Endothelial cell of umbilical vein (primary cell): ENCODE measurements at places on chromosomes 7 and 10. TPM values are rescaled to one million over a fixed set of nuclear protein-coding genes. Genes with fewer than 3 reads are reported as not detected.

The ABCB4 gene
- polyA plus RNA-seq: 0.11 TPM in 1 of 2 replicates, not detected in the other

DNA sequence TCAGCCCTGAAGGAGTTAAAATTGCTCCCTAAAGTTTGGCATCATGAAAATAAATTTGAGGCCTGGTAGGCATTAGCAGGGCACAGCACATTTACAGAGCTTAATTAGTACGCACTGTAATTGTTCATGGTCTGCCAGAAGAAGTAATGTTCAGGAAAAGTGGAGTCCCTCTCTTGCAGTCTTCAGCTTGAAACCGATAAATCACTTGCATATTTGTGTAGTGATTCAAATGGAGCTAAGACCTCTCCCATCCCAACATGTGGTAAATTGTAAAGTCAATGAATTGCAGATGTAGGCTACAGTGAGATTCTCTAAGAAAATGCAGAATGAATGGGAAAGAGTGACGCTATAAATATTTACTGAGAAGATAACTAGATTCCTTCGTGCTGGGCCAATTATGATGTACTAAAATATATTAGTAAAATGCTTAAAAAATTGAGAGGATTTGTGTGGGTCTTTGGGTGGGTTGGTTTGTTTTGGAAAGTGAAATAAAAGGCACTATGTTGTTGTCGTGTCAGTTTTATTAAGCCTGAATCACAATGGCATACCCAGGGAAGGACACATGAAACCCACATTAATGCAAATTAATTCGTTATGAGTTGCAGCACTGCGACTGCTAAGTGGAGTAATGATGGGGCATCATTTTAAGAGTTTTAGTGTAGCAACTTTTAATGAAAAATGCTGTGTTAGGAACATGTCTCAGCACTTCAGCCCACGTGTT is 8.4 kb downstream of the TCF7L2 start:
- no peak overlapping the region for H3K4me3 ChIP-seq
- H3K4me1 ChIP-seq: peaks cover 49% of the 10 kb centered on the region
- no peak for DNase-seq
- no peaks in the 10 kb centered on the region for H3K27me3 ChIP-seq
- H3K27ac ChIP-seq: no peak overlapping the region

DNA sequence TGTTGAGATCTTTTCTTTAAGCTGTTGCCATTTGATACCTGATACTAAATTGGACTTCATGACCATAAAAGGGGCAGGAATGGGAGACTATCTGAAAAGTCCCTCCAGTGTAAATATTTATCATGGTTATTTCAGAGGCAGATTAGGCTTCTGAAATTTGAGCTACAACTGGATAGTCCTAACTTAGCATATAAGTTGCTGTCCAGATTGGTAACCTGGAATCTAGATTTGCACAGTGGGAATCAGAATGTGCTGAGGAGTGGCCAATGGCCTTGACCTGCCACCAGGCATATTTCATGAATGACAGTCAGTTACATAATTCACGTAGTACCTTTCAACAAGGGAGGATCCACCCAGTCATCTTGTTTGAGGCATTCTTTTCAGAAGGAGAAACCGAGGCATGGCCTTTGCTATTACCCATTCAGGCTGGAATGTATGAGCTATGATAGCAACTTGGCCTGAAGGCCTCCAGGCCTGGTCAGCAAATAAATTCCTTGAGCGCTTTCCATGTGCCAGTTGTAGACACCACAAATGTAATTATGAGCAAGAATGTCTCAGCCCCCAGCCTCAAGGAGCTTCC is 80.0 kb downstream of the EEPD1 start:
- no peaks in the 10 kb centered on the region for H3K36me3 ChIP-seq
- H3K4me3 ChIP-seq: no peak overlapping the region
- H3K4me1 ChIP-seq: no peaks in the 10 kb centered on the region
- H3K27ac ChIP-seq: no peak overlapping the region
- no peak for DNase-seq
- H3K27me3 ChIP-seq: no peaks in the 10 kb centered on the region

DNA sequence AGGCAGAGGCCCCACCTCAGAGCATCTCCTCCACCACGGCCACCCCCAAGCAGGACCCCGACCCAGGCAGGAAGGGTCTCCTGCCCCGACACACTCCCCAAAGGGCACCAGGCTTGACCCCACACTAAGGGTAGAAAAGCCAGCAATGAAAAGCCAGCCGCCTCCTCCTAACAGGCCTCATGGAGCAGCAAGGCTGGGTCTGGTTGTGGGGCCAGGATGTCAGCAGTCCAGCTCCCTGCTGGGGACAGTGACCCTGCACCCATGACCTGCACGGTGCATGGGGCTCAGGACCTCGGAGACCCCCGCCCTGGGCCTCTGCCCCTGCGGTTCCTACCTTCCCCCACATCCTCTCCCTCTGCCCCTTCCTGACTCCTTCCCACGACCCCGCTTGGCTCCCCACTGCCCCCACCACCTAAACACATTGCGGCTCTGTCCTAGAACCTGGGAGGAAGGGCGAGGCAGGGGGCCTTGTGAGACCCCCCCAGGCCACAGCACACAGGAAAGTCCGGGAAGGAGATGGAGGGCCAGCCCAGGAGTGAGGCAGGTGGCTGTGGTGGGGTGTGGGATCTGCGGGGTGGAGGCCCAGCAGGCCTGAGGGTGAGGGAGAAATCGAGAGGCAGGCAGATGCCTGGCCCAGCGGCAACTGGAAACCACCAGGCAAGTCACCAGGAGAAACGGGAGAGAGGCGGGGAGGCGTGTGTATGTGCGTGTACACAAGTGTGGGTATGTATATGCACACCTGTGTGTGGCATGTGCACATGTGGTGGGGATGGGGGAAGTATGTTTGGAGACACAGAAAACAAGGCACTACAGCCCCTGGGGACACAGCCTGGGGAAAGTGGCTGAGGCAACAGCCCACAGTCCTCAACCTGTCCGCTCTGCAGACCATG is 229.9 kb downstream of the MAD1L1 start:
- H3K4me3 ChIP-seq: no peak overlapping the region
- no peaks in the 10 kb centered on the region for H3K27me3 ChIP-seq
- DNase-seq: no peak
- no peak overlapping the region for H3K27ac ChIP-seq
- H3K4me1 ChIP-seq: no peaks in the 10 kb centered on the region

GRCh38 chr10:6171881-6172695 is 30.6 kb upstream of the PFKFB3 start:
- H3K27me3 ChIP-seq: no peaks in the 10 kb centered on the region
- DNase-seq: peak; percentile 88
- H3K27ac ChIP-seq: peak overlapping the region; percentile 74
- no peak overlapping the region for H3K4me3 ChIP-seq
